BJ (cell line): ENCODE measurements at places on chromosomes 3 and 15. TPM values are rescaled to one million over a fixed set of nuclear protein-coding genes. Genes with fewer than 3 reads are reported as not detected.

Gene SLC9C1
- polyA plus RNA-seq = not detected in 2 replicates

DNA sequence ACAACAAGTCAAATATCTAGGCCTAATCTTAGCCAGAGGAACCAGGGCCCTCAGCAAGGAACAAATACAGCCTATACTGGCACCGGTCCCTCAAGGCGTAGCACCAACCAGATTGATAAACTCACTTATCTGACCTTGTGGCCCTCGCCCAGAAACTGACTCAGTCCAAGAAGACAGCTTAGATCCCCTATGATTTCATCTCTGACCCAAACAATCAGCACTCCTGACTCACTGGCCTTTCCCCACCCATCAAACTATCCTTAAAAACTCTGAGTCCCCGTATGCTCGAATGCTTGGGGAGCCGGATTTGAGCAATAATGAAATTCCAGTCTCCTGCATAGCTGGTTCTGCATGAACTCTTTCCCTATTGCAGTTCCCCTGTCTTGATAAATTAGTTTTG, 1.6 kb upstream of the SORD start:
- DNase-seq = no peak

DNA sequence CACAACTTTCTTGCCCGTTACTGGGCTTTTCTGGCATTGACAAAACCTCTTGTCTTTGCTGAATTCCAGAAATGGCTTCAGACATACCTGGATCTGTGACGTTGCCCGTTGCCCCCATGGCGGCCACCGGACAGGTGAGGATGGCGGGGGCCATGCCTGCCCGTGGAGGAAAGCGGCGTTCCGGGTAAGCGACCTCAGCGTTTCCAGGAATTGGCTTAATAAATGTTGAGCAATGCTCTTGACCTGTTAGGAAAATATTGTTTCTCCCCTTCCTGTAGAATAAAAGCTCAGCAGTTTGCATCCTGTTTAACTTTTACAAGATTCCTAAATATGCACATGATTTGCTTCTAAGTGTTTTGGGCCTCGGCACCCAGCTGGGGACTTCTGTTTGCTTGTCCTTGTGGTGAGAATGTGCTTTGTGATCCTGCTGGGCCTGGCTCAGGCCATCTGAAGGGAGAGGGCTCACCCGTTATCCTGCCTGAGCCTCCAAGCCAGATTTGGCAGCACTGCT, 46.7 kb downstream of the ARNT2 start:
- DNase-seq = no peak

Gene STRC
- not detected in 2 replicates for polyA plus RNA-seq

Gene CCDC80
- polyA plus RNA-seq = 199 and 291 TPM in 2 replicates

Gene TRIM42
- polyA plus RNA-seq = not detected in 2 replicates

Gene ARL6IP5
- 129 TPM in 2 replicates for polyA plus RNA-seq

GRCh38 chr15:76418352-76419140, 82.0 kb downstream of the ISL2 start:
- no peak for DNase-seq

- no peak for DNase-seq
Measured at GRCh38 chr3:184459355-184459754, 79.5 kb downstream of the CHRD start.

DNA sequence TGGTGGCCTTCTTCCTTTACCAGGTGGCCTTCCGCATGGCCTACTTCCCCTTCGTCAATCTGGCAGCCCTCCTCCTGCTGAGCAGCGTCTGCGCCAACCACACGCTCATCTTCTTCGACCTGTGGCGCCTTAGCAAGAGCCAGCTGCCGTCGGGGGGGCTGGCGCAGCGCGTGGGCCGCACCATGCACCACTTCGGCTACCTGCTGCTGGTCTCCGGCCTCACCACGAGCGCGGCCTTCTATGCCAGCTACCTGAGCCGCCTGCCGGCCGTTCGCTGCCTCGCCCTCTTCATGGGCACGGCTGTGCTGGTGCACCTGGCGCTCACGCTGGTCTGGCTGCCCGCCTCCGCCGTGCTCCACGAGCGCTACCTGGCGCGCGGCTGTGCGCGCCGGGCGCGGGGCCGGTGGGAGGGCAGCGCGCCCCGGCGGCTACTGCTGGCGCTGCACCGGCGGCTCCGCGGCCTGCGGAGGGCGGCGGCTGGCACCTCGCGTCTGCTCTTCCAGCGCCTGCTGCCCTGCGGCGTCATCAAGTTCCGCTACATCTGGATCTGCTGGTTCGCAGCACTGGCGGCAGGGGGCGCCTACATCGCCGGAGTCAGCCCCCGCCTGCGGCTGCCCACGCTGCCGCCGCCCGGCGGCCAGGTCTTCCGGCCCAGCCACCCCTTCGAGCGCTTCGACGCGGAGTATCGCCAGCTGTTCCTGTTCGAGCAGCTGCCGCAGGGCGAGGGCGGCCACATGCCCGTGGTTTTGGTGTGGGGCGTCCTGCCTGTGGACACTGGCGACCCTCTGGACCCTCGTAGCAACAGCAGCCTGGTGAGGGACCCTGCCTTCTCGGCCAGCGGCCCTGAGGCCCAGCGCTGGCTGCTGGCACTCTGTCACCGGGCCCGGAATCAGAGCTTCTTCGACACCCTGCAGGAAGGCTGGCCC, 9.9 kb downstream of the DISP2 start:
- DNase-seq = no peak

GRCh38 chr3:178083906-178084866, 452.1 kb upstream of the KCNMB2 start:
- DNase-seq = no peak

GRCh38 chr3:99640214-99640851, 1.9 kb downstream of the COL8A1 start:
- no peak for DNase-seq

DNA sequence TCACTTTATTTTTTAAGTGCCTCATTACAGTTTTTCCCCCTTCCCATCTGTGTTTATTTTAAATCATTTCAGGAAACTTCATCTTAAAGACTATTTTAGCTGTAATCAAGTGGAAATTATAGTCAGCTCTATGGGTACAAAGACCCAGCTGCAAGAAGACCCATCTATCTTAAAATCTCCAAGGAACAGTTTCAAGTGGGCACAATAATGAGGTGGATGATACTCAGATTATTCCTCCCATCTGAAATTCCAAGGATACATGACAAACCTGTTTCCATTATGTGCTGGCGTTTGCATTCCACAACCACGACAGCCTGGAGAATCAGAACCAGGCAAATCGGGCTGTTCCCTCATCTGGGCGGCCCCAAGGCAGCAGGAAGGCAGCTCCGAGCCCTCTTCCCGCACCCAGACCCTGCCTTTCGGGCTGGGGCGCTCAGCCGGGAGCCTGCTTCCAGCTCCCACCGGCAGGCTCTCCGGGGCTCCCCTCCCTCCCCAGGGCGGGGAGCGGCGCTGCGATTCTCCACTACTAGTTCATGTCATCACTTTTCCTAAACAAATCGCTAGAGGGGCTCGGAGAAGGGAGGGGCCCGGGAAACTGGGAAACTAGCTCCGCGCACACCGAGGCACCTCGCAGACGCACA, at the start of gene MGLL:
Gene MGLL (minus strand): TSS at position 475 of the 641 bp plus-strand sequence. CDS start 197 bp downstream, at position 278.
- DNase-seq = no peak
